ENCODE measurements at places on chromosomes 16 and 17.

GRCh38 chr16:78763821-78764440 is 664.5 kb downstream of the WWOX start:
- no peak for DNase-seq

GRCh38 chr17:47735536-47736011 is 2.5 kb downstream of the TBX21 start:
- peak; percentile 9 for DNase-seq

- DNase-seq, result no peak
Measured at GRCh38 chr17:57706761-57707160, 38.3 kb downstream of the CCDC182 start.

DNA sequence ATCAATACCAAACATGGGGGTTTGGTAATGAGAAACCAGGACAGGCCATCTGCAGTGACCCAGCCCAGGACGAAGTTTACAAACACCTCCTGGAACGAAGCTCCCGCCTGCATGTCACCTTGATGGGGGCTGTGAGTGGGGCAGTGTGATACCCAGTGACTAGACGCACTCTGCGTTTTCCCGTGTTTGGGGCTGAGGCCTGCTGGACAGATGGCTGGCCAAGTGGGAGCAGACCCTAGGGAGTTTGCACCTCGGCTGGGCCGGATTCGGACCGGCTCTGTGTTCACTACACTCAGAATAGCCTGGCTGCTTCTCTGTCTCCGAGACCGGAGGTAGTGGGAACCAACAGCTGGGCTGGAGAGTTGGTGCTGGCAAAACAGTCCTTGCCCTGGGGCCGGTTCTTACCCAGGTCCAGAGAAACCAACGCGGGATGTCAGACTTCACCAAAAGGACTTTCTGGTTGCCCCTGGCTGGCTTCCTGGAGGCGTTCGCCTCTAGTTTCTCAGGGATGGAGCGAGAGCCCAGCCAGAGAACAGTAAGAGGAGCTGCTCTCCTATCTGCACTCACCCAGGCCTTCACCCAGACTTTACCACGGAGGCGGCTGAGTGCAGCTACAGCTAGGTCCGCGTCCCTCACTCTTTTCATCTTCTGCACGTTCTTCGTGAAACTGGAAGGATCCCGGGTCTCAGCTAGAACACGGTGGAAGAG is 20.4 kb downstream of the CARHSP1 start:
- DNase-seq, result no peak

- DNase-seq, result no peak
Measured at GRCh38 chr17:59161477-59161876, 5.9 kb downstream of the PRR11 start.

- DNase-seq, result peak; percentile 47
Measured at GRCh38 chr16:79169239-79169638, 431.3 kb downstream of the MAF start.

GRCh38 chr17:49471769-49472168 is 23.3 kb upstream of the NGFR start:
- DNase-seq, result no peak

GRCh38 chr17:43334738-43335402 is 63.9 kb upstream of the ARL4D start:
- no peak for DNase-seq

- DNase-seq, result no peak
Measured at GRCh38 chr16:84973236-84973635, 38.1 kb downstream of the ZDHHC7 start.

- peak; percentile 42 for DNase-seq
Measured at GRCh38 chr16:87974178-87974577, 22.9 kb downstream of the BANP start.

DNA sequence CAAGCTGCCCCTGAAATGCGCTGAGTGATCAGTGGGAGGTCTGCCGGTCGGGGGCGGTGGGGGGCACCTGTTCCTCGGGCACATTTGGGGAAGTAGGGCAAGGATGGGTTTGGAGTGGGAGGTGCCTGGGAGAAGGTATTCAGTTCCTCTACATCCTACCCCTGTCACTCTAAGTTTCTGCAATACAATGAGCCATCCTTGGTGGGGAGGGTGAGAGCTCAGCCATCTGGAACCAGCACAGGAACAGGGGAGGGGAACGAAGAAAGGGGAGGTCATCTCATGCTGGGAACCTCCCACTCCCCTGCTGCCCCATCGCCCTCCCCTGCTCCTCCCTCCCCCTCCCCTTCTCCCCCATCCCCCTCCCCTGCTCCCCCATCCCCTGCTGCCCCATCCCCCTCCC is 4.2 kb downstream of the DPH1 start:
- no peak for DNase-seq

GRCh38 chr17:40659911-40660310 is 5.1 kb downstream of the KRT222 start:
- no peak for DNase-seq

GRCh38 chr16:31475946-31476302 is 4.0 kb downstream of the TGFB1I1 start:
- no peak for DNase-seq

DNA sequence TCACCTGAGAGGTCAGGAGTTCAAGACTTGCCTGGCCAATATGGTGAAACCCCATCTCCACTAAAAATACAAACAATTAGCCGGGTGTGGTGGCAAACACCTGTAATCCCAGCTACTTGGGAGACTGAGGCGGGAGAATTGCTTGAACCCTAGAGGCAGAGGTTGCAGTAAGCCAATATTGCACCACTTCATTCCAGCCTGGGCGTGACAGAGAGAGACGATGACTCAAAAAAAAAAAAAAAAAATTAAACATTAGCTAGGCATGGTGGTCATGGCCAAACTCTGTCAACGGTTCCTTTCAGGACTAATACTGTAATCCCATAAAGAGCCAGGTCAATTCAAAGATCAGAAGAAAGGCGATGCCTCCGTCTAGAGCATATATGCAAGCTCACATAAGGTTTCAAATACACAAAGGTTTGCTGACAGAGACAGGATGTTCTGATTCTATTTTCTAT is 2.4 kb downstream of the RNF157 start:
- DNase-seq, result no peak

DNA sequence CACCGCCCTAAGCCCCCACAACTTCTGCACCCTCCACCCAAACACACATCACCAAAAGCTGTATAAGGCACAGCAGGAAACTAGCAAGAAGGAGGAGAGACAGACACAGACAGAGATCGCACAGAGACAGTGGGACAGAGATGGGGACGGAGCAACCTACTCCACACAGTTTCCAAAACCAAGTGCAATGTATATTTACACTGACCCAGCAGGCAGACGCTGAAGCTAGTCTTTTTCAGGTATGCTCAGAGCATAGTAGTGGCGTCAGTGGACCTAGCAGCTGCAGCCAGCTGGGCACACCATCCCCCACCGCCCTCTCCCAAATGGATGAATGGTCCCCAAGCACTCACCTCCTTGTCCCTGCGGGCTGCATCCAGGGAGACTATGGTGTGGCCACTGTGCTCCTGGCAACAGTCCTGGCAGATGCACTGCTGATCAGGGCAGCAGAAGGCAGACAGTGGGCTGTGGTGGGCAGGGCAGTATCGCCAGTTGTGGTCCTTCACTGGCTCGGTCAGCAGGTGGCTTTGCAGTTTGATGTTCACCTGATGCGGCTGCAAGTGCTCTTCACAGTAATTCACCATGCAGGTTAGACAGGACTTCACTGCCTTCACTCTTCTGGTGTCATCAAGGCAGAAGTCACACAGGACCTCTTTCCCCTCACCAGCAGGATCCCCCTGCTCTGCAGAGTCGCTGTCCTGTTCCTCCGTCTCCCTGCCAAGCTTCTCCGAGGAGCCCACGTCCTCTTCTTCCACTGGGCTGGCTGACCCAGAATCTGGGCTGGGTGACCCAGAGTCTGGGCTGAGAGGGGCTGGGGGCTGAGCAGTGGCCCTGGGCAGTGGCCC is 31.5 kb upstream of the FBXW10B start:
- no peak for DNase-seq

GRCh38 chr16:18833707-18834505 is 32.6 kb upstream of the ARL6IP1 start:
- DNase-seq, result no peak

- DNase-seq, result no peak
Measured at GRCh38 chr17:43757171-43757660, 1.4 kb downstream of the SOST start.

GRCh38 chr17:78473951-78474613 is 95.6 kb downstream of the PGS1 start:
- no peak for DNase-seq

DNA sequence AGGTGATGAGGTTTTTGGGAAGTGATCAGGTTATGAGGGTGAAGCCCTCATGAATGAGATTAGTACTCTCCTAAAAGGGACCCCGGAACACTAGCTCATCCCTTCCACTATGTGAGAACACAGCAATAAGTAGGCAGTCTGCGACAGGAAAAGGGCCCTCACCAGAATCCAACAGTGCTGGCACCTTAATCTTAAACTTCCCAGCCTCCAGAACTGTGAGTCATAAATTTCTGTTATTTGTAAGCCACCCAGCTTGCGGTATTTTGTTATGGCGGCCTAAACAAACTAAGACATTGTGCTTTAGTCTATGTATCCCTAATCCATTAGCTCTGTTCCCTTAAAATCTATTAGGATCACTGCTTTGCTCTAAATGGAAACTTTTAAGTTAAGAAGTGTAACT is 8.5 kb downstream of the SLFN12 start:
- DNase-seq, result no peak

- no peak for DNase-seq
Measured at GRCh38 chr17:18919963-18920362, 32.0 kb upstream of the SLC5A10 start.

DNA sequence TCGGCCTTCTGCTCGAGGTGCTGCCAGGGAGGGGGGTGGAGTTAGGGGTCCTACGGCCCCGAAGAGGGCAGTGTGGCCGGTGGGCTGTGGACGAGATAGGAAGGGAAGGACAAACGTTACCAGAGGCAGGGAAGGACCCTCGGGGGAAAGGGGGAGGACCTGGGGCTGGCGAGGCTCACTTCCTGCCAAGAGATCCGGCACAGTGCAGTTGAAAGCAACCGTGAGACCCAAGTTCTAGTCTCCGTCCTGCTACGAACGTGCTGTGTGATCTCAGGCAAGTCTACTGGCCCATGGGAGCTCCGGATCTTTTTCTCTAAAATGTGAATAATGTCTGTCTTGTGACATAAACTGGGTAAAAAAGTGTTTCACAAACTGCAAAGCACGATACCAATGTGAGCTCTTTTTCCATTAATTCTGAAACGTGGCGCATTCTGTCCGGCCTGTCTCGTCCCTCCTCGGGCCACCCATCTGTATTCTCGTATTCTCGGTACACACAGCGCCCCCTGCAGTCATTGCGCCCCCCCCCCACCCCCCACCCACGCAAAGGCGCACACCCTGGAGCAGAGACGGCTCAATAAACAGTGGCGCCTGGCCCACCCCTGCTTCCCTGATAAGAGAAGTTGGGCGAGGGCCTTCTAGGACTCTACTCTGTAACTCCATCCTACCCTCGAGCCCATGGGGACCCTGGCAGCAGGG is 8.8 kb downstream of the CYGB start:
- DNase-seq, result no peak

DNA sequence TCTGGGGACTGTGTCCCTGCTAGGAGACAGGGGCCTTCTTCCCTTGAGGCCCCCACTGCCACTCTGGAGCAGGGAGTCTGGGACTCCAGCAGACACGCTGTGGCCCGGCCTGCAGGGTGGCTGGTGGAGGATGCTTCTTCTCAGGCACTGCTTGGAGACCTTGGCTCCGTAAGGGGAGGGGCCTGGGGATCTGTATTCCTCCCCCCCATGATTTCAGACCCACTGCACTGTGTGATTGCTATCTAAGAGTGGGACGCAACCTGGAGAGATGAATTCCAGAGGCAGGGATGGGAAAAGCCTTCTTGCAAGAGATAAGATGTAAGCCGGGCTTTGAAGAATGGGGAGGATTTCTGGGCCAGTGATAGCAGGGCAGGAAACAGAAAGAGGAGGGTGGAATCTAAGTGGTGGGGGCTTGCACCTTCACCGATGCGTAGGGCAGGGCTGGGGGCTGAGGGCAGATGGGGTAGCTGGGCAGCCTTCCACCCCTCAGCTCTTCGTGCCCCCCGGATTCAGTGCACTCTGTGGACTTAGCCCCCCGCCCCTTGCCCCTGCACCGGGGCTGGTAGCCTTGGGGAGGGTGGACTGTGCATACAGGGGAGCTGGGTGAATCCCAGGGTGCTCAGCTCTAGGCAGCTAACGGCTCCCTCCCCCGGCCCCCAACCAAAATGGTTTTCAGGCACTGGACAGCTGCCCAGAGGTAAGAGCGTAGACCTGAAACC is 5.2 kb upstream of the GSE1 start:
- no peak for DNase-seq

GRCh38 chr17:27973258-27974044 is 69.0 kb upstream of the NLK start:
- no peak for DNase-seq

- DNase-seq, result no peak
Measured at GRCh38 chr17:13563866-13564265, 37.9 kb downstream of the HS3ST3A1 start.

- DNase-seq, result no peak
Measured at GRCh38 chr16:78513838-78514237, 414.4 kb downstream of the WWOX start.

GRCh38 chr16:52480237-52480636 is 66.7 kb downstream of the TOX3 start:
- no peak for DNase-seq

DNA sequence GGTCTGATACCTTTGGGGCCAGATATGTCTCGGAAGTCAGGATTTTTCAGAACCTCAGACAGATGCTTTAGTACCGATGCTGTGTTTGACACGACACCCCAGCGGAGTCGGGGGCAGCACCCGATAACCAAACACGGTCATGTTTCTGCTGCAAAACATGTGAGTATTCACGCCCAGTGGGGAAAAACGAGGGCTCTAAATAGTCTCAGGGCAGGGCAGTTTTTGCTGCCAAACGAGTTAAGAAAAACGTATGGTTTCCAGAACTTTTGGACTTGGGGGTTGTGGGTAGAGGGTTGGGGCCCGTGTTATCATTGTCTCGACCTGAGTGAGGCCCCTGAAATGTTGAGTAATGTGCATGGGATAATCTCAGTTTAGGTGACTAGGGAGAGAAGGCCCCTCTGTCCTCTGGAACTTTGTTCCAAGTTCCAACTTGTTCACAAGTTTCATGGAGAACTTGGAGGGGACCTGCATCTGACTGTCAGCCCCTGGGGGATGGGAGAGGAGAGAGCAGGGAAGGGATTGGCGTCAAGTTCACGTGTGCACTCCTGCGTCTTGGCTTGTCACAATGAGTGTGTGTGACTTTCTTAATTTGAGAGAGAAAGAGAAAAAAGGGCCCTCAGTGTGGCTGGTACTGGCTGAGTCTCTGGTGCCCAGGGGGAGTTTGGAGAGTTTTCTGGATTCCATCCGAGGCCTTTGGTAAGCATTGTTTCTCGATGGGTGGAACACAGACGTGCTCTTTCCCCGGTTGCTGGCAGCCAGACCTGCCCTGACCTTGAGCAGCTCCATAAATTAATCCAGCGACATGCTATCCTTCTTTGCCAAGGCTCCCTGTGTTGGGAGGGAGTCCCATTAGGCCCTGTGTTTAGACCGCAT is 83.9 kb upstream of the CIBAR2 start:
- no peak for DNase-seq

GRCh38 chr16:14310519-14310991 is 239.4 kb downstream of the MRTFB start:
- DNase-seq, result no peak

- DNase-seq, result no peak
Measured at GRCh38 chr17:14228903-14229302, 7.8 kb downstream of the CDRT15 start.

Measured in inflammatory macrophage treated with lipopolysaccharide for 1 hour (primary cell).